ENCODE measurements at places on chromosomes 3 and 15.
A peak's percentile ranks its signal among the peaks of the same experiment; 100 is the strongest.

- no peak for DNase-seq
These were observed 70.4 kb downstream of the UMPS start for GRCh38 chr3:124800511-124801258.

- DNase-seq = peak; percentile 32
These were observed 709 bp downstream of the SCAMP5 start for GRCh38 chr15:74995779-74996765.

GRCh38 chr15:35667908-35668307 lies 121.9 kb upstream of the DPH6 start:
- DNase-seq = no peak

DNA sequence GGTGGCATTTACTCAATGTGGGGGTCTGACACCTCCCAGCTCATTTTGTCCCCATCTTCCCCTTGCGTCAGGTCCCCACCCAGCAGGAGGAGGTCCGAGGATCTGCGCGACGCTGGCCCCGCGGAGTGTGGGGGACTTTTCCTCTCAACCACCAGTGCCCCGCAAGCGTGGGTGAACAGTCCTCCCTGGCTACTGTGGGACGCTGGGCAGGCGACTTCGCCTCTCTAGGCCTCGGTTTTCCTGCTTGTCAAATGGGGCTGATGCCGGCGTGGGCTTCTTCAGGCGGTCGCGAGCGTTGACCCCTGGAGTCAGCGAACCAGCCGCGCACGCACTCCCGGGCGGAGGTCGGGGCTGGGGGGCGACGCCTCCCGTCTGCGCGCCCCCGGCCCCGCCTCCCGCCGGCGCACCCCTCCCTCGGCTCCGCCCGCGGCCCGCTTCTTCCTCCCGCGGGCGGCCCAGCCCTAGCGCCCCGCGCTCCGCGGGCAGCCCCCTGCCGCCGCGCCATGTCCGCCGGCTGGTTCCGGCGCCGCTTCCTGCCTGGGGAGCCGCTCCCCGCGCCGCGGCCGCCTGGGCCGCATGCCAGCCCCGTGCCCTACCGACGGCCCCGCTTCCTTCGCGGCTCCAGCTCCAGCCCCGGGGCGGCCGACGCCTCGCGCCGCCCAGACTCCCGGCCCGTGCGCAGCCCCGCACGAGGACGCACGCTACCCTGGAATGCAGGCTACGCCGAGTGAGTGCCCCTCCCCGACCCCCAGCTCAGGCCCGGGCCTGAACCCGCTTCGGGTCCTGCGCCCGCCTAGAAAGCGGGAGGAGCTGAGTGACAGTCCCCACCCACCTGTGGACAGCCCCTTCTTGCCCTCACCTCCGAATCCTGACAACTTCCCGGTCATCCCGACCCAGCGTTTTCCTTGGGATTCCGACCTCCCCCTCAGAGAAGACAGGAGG lies at the start of gene PPM1M:
Gene PPM1M, plus strand, starts transcription at position 438 of the 942 bp plus-strand sequence. Its CDS starts 66 bp downstream, at position 504.
- DNase-seq = no peak

DNA sequence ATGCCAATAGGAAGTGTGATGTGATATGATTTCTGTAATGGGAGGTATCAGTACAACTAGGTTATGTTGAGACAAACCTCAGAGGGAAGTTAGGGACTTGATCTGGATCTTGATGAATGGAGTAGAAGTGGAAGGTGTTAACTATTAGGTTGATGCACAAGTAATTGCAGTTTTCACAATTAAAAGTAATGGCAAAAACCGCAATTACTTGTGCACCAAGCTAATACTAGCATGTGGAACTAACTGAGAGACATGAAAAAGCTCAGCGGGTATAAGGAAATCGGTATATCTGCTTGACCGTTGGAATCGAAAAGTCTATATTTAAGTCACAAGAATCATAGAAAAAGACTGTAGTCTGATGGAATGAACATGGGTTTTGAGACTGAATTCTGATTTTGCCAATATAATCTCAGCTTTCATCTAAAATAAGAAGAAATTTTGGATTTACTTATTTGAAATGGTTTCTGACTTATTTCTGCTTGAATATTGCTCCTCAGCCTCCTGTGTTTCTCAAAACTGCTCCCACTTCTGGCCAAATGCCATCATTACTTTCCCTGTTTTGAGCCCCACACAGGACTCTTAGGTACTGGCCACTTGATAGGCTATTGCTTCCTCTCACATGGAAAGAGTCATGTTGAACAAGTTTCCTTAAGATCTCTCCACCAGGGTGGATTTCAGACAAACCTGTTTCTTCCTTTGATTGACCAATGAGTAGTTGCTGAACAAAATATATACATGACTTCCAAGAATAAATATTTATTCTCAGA lies 271.5 kb upstream of the COL8A1 start:
- DNase-seq = no peak

Data from NCI-H1417 treated with DMSO at 0.1 percent for 48 hours (cell line).